ENCODE measurements at places on chromosomes 16 and 17. TPM values are rescaled to one million over a fixed set of nuclear protein-coding genes. Genes with fewer than 3 reads are reported as not detected.

- DNase-seq, result no peak
These were observed 32.4 kb downstream of the CLTC start for GRCh38 chr17:59652119-59652518.

The KRTAP9-6 gene
- total RNA-seq, result not detected

DNA sequence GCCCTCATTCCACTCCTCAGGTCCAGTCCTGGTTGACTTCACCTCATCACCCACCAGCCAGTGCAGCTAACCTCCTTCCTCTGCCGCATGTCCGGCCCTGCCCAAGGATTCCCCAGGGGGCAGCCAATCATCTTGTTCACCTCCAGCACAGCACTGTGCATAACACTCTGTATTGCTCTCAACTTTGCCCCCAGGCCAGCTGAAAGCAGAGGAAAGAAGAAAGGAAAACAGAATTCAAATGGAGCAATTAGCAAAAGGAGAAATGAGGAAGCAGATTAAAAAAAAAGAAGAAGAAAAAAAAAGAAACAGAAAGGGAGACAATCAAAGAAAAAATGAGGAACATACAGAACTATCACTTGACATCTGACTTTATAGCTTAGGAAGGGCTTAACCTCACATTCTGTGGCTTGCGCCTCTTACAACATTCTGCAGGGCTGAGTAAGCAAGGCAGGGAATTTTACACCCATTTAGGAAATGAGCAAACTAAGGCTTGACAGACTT is 26.1 kb downstream of the GAS7 start:
- DNase-seq, result no peak

DNA sequence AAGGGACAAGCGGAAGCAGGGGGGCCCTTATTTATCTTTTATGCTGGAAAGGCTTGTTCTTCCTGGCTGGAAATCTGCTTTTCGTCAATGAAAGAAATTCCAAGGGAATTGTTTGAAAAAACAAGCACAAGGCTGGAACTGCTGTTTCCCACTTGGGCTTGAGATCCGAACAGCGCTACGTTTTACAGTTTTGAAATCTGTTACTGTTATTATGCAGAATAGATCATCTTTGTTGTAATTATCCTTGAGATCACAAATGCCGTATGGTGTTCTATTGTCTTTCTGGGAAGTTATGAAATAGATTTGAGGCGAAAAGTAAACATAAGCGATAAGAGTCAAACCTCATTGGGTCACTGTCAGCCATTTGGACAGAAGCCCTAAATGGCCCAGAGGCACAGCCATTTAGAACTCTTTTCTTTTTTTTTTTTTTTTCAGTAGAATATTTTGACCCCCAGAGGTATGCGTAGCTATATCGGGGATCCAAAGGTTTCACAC is 223.3 kb downstream of the IRX3 start:
- DNase-seq, result no peak

GRCh38 chr17:28194382-28194781 is 124.6 kb upstream of the TMEM97 start:
- no peak for DNase-seq

- DNase-seq, result no peak
These were observed 1.1 kb downstream of the NOXO1 start for GRCh38 chr16:1980030-1980769.

GRCh38 chr16:84810518-84811273 is 9.1 kb upstream of the CRISPLD2 start:
- no peak for DNase-seq

The TMC8 gene
- 1.0 TPM for total RNA-seq

DNA sequence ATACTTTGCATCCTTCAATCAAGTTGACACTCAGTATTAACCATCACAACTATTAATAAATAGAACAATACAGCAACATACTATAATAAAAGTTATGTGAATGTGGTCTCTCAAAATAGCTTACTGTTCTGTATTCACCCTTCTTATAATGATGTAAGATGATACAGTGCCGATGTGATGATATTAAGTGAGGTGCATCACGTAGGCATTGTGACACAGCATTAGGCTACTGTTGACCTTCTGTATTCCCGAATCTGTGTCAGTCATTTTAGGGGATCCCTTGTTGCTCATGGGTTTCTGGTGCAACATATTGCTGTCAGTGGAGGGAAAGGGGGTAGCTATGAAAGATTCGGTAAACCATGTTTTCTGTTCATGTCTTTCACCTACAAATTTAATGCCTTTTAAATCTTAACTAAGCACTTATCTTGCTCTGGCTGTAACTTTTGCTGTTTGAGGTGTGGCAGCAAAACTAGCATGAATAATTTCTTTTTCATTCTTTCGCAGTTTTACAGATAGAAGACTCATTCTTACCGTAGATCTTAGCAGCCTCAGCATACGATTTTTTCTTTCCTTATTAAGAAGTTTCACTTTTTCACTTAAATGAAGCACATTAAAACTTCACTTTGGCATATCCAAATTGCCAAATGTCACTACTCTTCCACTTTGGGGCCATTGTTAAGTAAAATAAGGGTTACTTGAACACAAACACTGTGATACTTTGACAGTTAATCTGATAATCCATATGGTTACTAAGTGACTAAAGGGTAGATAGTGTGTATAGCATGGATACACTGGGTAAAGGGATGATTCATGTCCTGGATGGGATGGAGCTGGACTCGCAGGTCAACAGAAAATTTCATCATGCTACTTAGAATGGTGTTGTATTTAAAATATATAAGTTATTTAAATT is 29.6 kb downstream of the NFAT5 start:
- DNase-seq, result no peak

The NOG gene
- not detected for total RNA-seq

The OR3A3 gene
- not detected for total RNA-seq

The PRRT2 gene
- total RNA-seq, result 0.51 TPM

The C16orf96 gene
- 0.24 TPM for total RNA-seq

The MPV17L gene
- total RNA-seq, result 7.2 TPM

The CASKIN1 gene
- total RNA-seq, result 3.5 TPM

DNA sequence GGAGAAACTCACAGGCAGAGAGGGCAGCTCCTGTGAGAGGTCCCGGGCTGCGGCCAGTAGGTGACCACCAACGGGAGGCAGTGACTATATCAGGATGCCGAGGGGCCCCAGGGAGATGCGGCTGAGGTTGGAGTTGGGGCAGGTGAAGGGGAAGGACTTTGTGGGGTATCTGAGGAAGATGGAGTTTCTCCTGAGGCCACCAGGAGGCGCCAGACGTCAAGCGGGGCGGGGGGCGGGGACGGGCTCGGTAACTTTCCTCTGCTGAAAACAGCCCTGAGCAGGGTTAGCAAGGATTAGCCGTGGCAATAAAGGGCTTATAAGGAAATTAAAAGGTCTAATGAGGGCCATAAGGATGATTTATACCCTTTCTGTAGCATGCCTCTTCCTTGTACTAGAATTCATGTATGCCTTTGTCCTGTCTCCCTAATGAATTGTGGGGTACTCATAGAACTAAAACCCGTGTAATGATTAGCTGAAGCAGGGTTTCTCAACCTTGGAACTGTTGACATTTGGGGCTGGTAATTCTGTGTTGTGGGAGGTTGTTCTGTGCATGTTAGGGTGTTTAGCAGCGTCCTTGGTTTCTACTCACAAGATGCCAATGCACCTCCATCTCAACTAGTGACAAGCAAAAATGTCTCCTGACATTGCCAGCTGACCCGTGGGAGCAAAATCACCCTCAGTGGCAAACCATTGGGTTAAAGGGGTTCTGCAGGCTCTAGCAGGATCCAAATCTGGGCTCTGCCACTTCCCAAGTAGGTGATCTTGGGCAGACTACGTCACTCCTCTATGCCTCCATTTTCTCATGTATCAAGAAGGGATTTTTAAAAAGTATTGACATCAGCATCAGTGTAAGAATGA is 74.8 kb upstream of the GRIN2A start:
- DNase-seq, result no peak

The IRX5 gene
- 0.59 TPM for total RNA-seq

- DNase-seq, result no peak
These were observed 1.7 kb upstream of the KCNJ16 start for GRCh38 chr17:70073310-70073709.

- no peak for DNase-seq
These were observed 19.8 kb downstream of the SLC4A1 start for GRCh38 chr17:44247876-44248736.

GRCh38 chr17:51572115-51572514 is 311.8 kb downstream of the UTP18 start:
- DNase-seq, result no peak

- no peak for DNase-seq
These were observed 66.4 kb downstream of the NXN start for GRCh38 chr17:913207-913606.

- no peak for DNase-seq
These were observed 54.7 kb downstream of the USP22 start for GRCh38 chr17:20988001-20988636.

The TM4SF5 gene
- total RNA-seq, result not detected

The KRTAP17-1 gene
- total RNA-seq, result not detected

DNA sequence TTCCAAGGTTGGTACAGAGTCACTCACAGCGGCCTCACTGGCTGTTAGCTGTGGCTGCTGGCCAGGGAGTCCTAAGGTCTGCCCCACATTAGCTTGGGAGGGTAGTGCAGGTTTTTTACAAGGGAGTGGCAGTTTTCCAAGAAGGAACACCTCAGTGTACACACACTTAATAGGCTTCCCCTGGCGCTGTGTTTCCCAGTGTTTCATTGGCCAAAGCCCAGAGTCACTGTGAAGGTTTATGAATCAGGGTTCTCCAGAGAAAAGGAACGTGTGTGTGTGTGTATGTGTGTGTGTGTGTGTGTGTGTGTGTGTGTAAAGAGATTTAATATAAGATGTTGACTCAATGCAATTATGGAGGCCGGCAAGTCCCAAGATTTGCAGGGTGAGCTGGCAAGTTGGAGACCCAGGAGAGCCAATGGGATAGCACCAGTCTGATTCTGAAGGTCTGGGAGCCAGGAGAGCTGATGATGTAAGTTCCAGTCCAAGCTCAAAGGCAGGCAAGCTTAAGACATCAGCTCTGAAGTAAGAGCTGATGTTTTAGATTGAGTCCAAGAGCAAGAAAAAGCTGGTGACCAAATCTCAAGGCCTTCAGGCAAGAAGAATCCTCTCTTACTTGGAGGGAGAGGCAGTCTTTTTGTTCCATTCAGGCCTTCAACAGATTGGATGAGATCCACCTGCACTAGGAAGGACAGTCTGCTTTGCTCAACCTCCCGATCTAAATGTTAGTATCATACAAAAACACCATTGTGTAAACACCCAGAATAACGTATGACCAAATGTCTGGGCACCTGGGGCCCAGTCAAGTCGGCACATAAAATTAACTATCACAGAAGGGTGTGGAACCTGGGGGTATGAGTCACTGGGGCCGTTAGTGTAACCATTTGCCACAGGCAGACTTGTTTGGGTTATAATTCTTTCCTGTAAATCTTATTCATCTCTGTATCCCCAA is 206.8 kb downstream of the PRKCA start:
- no peak for DNase-seq

DNA sequence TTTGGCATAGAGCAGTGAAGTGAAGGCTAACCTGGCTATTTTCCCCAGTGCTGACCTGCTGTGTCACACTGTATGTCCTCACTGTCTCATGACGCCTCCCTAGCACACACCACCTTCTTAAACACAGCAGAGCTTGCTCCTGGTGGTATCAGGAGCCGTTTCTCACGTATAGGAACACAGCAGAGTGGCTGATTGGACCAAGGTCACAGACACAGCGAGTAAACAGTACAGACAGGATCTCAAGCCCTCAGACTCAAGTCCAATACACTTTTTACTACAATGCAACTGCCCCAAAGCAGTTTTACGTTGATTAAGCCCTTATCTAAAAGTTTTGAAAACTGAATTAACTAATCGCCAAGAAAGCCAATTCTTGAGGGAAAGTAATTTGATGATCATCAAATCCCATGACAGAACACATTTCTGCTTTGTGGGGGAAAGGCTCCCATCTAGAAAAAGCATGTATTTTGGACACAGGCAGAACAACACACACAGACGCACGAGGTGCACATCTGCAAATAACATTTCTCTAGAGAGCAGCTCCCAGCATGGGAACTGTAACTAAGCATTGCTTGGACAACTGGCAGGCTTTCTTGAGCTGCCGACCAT is 15.2 kb downstream of the ARHGAP17 start:
- no peak for DNase-seq

The TOP3A gene
- 12.6 TPM for total RNA-seq

The ACTG1 gene
- 1,076 TPM for total RNA-seq

GRCh38 chr16:4613636-4614570 is 785 bp downstream of the UBALD1 start:
- DNase-seq, result no peak

The CCL16 gene
- total RNA-seq, result not detected

The KRTAP4-5 gene
- total RNA-seq, result not detected

The FZD2 gene
- 1.9 TPM for total RNA-seq

The PABPN1L gene
- total RNA-seq, result not detected

DNA sequence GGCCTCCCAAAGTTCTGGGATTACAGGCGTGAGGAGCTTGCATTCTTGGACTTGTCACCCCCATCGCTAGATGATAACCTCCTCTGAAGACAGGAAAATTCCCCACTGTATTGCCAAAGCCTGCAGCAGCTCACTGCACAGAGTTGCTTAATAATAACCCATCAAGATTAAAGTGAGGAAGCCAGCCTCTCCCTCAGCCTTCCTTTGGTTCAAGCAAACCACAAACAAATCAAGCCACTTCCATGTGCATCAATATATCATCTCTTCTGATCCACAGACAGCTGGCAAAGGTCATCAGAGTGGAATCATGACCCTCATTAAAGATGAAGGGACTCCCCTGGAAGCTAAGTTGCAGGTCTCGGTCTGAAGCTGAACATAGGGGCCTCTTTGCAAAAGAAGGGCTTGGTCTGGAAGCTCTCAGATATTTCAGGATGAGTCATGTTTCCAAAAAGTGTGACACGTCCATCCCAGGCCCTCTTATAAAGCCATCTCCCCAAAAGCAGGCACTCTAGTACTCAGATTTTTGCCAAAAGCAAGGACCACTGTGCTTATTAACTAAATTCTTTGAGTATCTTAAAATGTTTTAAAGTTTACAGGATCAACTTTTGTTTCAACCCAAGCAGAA is 4.8 kb downstream of the EMP2 start:
- no peak for DNase-seq

The PLLP gene
- 14.4 TPM for total RNA-seq

DNA sequence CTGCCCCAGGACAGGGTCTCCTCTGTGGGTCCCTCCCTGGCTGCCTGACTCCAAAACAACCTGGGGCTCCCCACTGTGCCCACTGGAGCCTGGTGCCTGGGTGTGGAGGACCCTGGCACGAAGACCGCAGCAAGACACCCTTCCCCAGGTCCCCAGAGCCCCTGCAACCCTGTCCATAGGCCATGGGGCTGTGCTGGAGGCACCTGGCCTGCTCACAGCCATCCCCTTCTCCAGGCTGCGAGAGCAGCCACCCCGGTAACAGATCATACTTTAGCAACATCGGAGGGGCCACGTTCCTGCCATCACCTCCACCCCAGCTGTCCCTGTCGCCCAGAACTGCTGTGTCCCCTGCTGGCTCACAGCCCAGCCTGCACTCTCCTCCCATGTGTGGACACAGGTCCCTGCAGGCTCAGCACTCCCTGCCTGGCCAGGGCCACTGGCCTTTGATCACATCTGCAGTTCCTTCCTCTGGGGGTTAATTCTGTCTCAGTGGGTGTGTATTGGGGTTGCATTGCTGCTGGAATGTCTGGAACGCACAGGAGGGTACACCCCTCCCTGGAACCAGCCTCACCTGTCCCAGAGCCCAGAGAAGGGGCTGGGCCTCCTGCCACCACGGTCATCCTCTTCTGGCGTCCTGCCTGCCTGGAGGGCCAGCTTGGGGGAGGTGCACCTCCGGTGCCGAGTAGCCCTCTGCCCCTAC is 12.2 kb downstream of the PPL start:
- no peak for DNase-seq

- DNase-seq, result no peak
These were observed 4.6 kb upstream of the GHDC start for GRCh38 chr17:42198897-42199296.

GRCh38 chr17:75061618-75062017 is 14.6 kb downstream of the KCTD2 start:
- DNase-seq, result no peak
